ENCODE measurements at places on chromosomes 4 and X.

DNA sequence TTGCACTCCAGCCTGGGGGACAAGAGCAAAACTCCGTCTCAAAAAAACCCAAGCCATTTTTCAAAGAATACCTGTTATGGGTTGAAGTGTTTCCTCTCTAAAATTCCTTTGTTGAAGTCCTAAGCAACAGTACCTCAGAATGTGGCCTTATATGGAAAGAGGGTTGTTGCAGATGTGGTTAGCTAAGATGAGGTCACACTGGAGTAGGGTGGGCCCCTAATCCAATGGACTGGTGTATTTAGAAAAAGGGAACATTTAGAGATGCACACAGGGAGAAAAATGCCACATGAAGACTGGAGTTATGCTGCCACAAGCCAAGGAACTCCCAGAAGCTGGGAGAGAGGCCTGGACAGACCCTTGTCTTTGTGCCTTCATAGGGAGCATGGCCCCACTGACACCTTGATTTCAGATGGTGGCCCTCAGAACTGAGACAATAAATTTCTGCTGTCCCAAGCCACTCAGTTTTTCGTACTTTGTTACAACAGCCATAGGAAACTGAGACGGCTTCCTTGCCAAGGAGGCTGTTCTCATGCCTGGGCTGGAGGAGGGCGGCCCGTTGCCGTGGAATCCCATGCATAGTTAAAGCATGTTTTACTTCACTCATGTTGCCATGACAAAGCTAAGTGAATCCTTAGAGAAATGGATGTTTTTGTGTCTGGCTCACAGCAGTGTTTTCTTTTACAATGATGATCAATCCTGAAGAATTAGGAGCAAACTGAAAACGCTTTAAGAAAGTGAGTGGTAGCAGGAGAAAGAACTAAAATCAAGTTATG lies 16.5 kb downstream of the TRAPPC2 start:
- no peak for DNase-seq

- no peak for DNase-seq
Observed at GRCh38 chr4:38278255-38278654, 318.1 kb downstream of the PTTG2 start.

DNA sequence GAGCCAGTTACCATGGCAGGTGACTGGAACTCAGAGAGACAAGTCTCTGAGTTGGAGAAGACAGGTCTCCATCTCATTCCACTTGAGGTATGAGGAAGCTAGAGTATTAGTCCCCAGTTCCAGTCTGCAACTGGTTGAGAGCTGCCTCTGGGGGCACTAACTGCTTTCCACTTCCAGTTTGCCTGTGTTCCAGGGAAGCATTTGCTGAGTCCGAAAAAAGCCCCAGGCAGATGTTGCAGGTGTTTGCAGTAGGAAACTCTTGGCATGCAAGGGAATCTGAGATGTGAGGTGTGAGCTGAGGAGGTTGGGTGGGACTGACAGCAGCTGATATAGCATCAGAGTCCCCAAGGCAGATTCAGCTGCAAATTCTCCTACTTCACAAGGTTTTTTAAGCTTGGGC lies 272.2 kb upstream of the CASK start:
- DNase-seq, result no peak

GRCh38 chr4:10773010-10773409 lies 88.4 kb upstream of the CLNK start:
- DNase-seq, result no peak

DNA sequence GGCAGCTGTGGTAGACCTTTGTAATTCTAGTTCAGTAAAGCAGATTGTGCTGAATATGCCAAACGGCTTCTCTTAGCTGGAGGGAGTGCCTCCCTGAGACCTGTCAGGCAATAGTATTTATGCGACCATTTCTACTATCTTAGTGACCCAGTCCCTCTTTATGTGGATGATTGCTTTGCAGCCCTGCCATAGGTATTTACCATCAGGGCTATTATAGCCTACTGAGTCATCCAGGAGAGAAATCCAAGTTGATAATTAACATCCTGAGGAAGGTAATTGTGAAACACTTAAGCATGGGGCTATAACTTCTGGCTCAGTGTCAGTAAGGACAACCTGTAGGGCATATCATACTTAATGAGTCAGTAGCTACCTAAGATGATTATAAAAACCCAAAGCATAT lies 103.9 kb upstream of the MAOA start:
- no peak for DNase-seq

- DNase-seq, result no peak
Observed at GRCh38 chrX:80667967-80668366, 141.7 kb downstream of the BRWD3 start.

GRCh38 chr4:108024085-108024877 lies 34.6 kb downstream of the HADH start:
- DNase-seq, result no peak

- DNase-seq, result no peak
Observed at GRCh38 chrX:83416273-83416672, 91.8 kb upstream of the POU3F4 start.

DNA sequence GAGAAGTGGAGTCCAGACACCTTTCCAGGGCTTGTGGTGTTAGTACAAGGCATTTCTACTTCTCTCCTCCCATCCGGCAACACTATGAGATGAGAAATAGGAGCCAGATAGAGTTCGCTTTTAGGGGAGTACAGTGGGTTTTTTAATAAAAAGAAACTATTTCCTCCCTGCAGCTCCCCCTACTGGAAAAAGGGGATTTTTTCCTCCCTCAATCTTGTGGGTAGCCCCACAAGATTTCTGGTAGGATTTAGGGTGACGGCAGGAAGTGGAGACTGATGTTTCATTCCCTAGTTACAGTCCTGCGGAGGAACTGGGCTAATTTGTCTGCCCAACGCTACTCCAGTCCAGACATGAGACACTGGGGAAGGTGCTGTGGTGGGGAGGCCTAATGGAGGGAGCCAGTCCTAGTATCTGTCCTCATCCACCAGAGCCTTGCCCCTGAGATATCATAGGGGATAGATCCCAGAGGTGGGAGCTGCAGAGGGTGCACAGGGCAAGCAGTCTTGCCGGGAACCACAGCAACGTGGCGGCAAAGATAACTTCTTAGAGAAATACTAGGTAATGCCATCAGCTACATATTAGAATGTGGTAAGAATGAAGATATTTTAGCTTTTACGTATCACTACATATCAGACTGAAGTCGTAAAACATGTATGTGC lies 45.5 kb upstream of the PRKG2 start:
- DNase-seq, result no peak

DNA sequence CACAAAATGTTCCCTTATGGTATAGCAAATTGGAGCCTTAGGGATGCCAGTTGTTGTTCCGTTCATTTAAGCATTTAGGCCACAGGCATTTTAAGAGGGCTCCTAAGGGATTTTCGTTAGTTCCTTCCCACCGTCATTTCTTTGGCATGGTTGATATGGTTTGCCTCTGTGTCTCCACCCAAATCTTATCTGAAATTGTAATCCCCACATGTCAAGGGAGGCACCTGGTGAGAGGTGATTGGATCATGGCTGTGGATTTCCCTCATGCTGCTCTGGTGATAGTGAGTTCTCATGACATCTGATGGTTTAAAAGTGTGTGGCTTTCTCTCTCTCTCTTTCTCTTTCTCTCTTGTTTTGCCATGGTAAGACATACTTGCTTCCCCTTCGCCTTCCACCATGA lies 104.1 kb downstream of the ASB9 start:
- no peak for DNase-seq

DNA sequence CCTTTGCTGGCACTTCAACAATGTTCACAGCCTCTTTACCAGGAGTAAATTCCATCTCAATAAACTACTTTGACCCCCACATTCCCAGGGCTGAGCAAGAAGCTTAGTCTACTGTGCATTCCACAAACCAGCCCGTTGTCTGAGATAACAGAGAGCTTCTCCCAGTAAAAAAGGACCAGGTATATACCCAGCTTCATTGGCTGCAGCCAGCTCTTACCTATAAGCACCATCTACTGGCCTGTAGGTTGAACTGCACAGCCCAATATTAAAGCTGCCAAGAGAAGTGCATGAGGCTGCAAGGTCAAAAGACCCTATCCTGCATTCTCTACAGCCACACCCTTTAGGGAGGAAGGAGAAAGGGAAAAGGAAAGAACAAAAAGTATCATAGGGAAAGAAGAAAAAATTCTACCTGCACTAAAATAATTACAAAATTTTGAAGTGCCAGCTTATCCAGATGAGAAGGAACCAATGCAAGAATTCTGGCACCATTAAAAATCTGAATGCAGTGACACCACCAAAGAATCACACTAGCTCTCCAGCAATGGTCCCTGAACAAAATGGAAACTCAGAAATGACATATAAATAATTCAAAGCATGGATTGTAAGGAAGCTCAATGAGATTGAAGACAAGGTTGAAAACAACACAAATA lies 45.7 kb upstream of the INTU start:
- DNase-seq, result no peak

Data from substantia nigra (tissue), 51 donors.